Left ventricle myocardium superior (tissue), 1 donor: ENCODE measurements at places on chromosomes 12 and 14.

DNA sequence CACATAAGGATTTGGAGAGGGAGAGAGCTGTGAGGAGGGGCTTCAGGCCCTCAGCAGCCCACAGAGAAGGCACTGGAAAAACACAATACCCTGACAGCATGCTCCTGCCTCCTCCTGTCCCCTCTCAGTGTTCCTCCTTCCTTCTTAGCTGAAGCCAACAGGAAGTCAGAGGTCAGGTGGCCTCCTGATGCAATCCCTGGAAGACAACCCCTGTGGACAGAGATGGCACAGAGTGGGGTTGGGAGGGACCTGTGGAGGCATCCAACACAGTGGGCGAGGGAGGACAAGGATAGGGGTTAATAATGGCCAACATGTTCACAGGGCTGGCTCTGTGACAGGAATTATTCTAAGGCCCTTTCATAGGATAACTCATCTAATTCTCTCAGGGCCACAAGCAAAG, 15.4 kb upstream of the IFI27L2 start:
- no peak for DNase-seq

GRCh38 chr14:30482276-30482675, 76.7 kb upstream of the G2E3 start:
- DNase-seq = no peak

DNA sequence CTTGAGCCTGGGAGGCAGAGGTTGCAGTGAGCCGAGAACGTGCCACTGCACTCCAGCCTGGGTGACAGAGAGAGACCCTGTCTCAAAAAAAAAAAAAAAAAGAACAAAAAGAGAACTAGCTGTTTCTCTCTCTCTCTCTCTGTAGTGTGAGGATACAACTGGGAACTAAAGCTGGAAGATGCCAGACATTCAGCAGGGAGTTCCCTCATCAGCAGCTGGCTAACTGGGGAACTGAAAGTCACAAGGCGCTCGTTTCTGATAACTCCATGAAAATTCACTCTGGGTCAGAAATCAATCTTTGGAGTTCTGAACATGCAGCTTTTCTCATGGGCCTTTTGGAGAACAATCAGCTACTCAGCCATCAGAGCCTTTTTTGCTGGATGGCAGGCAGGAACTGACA, 43.5 kb upstream of the MAP1LC3B2 start:
- DNase-seq = no peak

DNA sequence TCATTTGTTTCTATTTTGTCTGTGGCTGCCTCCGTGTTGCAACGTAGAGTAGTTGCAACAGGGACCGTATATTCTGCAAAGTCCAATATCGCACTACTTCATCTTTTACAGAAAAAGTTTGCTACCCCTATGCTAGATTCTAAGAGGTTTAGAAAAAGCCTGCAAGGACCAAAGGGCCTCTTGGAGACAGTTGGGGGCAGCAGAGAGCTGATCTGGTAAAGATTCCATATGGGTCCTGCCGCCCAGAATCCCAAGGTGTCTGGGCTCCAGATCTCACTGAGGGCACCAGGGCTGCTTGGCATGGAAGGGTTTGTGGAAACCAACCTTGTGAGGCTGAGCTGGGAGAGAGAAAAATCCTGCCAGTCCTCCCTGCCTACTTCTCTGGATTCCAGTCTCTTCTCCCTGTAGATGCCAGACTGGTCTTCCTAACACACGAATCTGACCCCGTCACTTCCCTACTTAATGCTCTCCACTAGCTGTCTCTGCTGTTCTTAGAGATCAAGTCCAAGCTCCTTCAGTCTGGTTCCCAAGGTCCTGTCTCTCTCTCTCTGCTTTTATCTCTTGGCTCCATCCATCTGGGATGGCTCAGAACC, 74.6 kb downstream of the GLRX5 start:
- no peak for DNase-seq

- no peak for DNase-seq
These were observed 20.1 kb downstream of the NID2 start for GRCh38 chr14:52048641-52049204.

DNA sequence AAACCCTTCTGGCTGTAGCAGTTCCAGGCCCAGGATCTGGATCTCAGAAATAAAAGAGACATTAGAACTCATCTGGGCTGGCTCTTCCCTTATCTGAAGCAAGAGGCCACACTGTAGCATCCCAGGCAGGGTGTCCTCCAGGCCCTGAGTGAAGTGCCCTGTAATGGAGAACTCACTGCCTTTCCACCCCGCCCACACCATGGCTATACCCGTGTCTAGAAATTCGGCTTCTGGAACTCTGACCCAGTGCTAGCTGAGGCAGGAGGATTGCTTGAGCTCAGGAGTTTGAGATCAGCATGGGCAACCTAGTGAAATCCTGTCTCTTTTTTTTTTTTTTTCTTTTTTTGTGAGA, 23.5 kb upstream of the PLEKHG3 start:
- DNase-seq = no peak

GRCh38 chr14:86515195-86515594, 985.3 kb downstream of the FLRT2 start:
- no peak for DNase-seq

- DNase-seq = no peak
These were observed 110.6 kb downstream of the DIO2 start for GRCh38 chr14:80100681-80101080.

GRCh38 chr12:3130057-3130830, 53.1 kb downstream of the TSPAN9 start:
- peak; percentile 65 for DNase-seq

DNA sequence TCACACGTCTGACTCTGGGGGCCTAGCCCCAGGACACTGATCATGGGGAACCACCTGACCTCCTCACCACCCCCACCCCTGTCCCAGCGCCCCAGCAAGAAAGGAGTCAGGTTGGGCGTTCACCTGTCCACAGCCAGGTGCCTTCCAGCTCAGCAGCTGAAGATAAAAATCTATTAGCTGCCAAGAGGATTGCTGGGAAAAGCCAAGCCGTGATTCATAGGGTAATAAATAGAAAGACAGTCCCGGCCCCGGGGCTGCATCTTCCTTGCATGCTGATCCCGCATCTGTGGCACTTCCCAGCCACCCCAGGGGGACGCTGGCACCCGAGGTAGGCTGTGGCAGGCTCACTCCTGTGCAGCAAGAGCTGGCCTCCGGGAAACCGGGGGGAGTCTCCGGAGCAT, 70.2 kb upstream of the NCOR2 start:
- DNase-seq = no peak

GRCh38 chr12:67452119-67452805, 183.1 kb downstream of the CAND1 start:
- DNase-seq = no peak

DNA sequence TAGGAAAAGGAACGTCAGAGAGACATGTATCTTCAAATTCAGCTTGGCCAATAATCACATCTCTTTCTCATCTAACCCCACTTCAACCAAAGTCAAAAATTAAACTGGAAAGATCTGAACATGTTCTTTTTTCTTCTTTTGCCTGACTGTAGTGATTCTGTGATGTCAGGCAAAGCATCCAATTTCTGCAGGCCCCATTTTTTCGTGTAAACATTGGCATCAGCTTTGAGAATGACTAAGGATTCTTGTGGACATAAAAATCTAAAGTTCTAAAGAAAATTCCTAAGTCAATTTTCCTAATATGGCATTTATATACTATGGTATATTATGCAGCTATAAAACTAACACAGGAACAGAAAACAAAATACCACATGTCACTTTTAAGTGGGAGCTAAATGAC, 89.1 kb downstream of the STXBP6 start:
- DNase-seq = no peak

DNA sequence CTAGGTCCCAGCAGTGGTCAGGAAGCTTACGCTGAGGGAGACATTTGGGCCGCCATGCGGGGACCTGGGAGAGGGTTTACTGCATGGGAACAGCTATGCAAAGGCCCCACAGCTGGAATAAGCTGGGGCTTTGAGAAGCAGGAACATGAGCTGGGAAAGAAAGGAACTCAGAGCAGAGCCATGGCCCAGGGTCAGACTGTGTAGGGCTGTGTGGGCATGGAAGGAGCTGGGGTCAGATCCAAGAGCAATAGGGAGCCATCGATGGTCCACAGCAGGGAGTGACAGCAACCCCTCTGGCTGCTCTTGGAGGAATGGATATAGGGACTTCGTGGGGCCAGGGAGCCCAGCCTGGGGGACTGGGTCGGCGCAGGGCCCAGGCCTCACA, 151.6 kb downstream of the ADGRD1 start:
- peak; percentile 16 for DNase-seq

- no peak for DNase-seq
These were observed 123.2 kb downstream of the FGD4 start for GRCh38 chr12:32522331-32523221.
